ENCODE measurements at places on chromosomes 16 and 17. TPM values are rescaled to one million over a fixed set of nuclear protein-coding genes. Genes with fewer than 3 reads are reported as not detected.

Gene CD300LB
- total RNA-seq = 0.67 TPM

Gene RAPGEFL1
- 3.6 TPM for total RNA-seq

Gene ABCC12
- total RNA-seq = not detected

Gene SLC5A11
- total RNA-seq = 0.12 TPM

Gene NEUROD2
- total RNA-seq = not detected

Gene PYDC1
- total RNA-seq = not detected

Gene PSMD7
- total RNA-seq = 104 TPM

Gene FTO
- total RNA-seq = 102 TPM

Gene CAPN15
- 21.8 TPM for total RNA-seq

Gene PKMYT1
- total RNA-seq = not detected

Gene CCL11
- 2.6 TPM for total RNA-seq

Gene CNTNAP4
- 0.31 TPM for total RNA-seq

Gene NHLRC4
- total RNA-seq = 0.67 TPM

Gene RNF157
- total RNA-seq = 2.8 TPM

Gene FNDC8
- not detected for total RNA-seq

Gene UMOD
- total RNA-seq = not detected

Gene HCRT
- not detected for total RNA-seq

Measured in gastroesophageal sphincter (tissue), 4 donors.